ENCODE measurements at places on chromosomes 1 and 21.

DNA sequence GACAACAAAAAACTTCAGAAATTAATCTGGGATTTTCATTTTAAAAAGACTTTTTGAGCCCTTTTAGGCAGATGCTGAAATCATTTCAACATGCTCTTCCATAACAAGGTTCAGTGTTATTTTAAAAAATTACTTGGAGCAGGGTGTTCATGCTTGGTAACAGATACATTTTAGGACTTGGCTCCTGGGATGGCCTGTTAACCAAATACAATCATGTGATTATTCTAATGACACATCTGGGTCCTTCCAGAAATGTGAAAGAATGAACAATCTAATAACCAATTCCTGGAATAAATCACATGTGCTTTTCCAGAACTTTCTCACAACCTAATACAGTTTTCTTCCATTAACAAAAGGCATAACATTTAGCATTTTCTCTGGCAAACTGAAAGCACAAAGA lies 379.8 kb upstream of the RUNX1 start:
- DNase-seq, result no peak

DNA sequence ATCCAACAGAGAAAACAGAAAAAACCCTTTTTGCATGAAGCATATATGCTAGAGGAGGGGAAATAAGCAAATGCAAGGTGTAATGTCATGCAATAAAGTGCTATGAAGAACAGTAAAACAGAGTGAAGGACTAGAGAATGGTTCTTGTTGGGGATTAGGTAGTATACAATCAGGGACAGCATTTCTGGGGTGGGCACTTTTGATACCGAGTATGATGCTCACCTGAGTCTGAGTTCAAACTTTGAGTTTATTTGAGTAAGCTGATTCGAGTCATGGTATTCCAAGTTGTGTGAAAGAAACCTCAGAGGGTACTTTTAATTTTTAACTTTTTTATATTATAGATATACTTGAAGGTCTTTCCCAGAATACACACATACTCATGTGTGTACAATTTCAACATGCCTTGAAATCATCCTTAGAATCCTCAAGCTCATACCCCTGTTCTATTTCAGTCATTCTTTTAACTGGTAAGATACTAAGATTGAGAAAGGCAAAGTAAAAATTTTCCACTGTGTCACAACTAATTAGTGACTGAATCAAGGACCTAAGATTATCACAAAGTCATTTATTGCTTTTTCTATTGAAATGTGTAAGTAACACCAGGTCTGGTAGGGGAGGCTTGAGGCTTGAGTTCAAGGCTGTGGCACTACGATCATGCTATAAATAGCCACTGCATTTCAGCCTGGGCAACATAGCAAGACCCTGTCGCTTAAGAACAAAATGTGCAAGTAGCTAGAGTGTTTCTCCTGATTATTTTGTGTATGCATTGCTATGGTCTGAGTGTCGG lies 12.1 kb downstream of the LRRC8B start:
- DNase-seq, result no peak

DNA sequence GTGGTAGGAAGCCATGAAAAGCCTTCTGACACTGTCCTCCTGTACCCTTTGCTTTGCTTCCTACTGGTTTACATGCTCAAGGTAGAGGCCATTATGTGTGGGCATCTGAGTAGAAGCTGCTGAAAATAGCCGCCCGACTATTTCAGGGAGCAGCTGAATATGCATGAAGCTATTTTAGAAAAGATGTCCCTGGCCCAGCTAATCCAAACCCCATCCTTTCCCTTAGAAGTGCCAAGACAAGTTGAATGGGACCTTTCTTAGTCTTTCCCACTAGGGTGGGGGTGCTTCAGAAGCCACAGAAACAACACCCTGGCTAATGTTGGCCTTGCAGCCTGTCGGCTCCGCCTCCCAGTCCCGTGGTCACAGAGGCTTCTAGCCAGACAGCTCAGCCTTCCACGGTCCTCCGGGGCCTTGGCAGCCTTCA lies 205.1 kb upstream of the EDN2 start:
- no peak for DNase-seq

- DNase-seq, result no peak
These were observed 4.8 kb upstream of the SIM2 start for GRCh38 chr21:36694031-36694515.

DNA sequence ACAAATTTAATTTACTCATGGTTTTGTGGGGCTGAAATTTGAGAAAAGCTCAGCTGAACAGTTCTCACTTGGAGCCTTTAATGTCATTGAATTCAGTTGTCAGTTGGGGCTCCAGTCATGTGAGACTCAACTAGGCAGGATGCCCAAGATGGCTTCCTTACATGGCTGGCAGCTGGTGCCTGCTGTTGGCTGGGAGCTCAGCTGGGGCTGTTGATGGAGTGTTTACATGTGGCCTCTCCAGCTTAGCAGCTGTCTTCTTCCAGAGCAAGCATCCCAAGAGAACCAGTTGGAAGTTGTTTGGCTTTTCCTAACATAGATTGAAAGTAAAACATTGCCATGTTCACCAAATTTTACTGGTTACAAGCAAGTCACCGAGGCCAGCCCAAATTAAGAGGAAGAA lies 81.8 kb upstream of the KCNA3 start:
- no peak for DNase-seq

- DNase-seq, result peak; percentile 25
These were observed 951 bp downstream of the GGPS1 start for GRCh38 chr1:235329139-235329902.

- no peak for DNase-seq
These were observed 6.6 kb upstream of the NSUN4 start for GRCh38 chr1:46334030-46334384.

DNA sequence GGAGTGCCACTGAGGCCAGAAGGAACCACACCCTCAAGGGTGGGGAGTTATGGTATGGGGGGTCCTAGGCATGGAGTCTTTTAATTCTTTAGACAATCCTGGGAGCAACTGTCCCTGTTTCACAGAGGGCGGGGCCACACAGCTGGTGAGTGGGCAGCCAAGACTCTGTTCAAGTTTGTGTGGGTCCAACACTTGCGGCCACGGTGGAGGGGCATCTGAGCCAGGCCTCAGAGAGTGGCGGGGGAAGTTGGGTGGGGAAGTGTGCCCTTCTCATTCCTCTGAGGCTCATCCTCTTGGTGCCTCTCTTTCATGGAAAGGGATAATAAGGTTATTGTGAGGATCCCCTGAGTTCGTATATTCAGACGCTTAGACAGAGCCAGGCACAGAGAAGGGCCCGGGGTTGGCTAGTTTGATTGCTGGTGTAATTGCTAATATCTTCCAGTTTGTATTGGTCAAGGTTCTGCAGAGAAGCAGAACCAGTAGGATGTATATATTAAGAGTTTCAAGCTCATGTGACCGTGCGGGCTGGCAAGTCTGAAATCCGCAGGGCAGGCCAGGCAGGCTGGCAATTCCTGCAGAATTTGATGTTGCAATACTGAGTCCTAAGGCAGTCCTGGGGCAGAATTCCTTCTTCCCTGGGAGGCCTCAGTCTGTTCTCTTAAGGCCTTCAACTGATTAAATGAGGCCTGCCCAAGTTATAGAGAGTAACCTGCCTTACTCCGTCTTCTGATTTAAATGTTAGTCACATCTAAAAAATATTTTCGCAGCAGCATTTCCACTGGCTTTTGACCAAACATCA lies 15.9 kb downstream of the PCSK9 start:
- DNase-seq, result no peak

- no peak for DNase-seq
These were observed 6.1 kb upstream of the PLA2G5 start for GRCh38 chr1:20063861-20064292.

DNA sequence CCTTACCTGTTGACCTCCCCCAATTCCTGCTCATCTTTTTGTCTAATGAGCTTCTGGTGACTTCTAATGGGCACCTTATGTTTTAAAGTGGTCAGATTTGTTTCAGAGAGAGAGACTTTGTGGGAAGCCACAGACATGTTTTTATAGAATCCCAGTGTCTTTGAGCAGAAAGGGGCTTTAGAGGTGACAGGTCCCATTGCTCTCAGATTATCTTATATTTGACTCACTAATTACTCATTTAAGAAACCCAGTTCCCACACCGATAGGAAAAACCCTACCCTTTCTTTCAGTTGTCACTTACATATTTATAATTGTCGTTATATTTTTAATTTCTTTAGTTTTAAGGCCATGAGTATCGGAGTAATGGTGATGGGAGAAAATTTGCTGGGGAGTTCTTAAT lies 215.5 kb downstream of the CAMTA1 start:
- no peak for DNase-seq

DNA sequence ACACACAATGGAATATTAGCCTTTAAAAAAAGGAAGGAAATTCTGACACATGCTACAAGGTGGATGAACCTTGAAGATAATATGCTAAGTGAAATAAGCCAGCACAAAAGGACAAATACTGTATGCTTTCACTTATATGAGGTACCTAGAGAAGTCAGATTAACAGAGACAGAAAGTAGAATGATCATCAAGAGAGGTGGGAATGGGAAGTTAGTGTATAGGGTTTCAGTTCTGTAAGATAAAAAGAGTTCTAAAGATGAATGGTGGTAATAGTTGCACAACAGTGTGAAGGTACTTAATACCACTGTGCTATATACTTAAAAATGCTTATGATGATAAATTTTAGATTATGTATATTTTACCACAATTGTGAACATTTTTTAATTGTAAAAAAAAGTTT lies 7.2 kb downstream of the RPAP2 start:
- no peak for DNase-seq

- no peak for DNase-seq
These were observed 276.9 kb upstream of the SNX7 start for GRCh38 chr1:98384461-98385141.

- no peak for DNase-seq
These were observed 14.0 kb downstream of the OLFML2B start for GRCh38 chr1:162009501-162010174.

DNA sequence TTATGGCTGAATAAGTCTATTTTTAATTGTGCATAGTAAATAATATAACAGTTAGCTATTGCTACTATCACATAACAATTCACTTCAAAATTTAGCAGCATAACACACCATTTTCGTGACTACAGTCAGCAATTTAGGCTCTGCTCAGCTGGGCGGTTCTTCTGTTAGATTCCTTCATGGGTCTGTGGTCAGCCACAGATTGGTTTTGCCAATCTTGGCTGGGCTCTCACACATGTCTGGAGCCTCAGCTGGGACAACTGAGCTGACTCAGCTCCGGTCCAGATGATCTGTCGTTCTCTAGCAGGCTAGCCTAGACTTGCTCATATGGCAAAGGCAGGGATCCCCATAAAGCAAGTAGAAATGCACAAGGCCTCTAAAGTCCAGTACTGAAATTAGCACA lies 15.1 kb upstream of the CDC42BPA start:
- no peak for DNase-seq

GRCh38 chr1:45545553-45546310 lies 4.9 kb upstream of the AKR1A1 start:
- no peak for DNase-seq

DNA sequence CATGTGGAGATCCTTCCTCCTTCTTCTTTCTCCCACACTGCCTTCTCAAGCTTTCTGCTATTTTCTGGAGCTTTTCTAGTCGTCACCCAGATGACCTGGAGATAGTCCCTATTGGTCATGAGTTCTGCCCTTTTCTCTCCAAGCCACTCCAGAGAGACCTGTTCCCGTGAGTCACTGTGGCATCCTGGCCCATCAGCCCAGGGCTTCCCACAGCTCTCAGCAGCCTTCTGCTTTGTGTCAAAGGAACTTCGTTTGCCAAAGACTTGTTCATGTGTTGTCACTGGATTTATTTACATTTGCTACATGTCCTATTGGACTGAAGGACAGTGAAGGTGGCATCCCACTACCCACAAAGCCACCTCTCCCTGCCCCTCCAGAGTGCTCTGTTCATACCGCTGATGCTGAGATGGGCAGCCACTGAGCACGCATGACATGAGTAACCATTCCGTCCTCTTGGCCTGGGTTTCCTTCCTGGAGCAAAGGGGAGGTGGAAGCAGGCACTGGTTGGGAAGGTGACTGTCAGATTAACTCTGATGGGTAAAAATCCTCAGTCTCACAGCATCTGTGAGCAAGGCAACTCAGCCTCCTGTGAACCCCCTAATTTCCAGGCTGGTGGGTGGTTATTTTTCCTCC lies 119.2 kb downstream of the EDEM3 start:
- DNase-seq, result no peak

DNA sequence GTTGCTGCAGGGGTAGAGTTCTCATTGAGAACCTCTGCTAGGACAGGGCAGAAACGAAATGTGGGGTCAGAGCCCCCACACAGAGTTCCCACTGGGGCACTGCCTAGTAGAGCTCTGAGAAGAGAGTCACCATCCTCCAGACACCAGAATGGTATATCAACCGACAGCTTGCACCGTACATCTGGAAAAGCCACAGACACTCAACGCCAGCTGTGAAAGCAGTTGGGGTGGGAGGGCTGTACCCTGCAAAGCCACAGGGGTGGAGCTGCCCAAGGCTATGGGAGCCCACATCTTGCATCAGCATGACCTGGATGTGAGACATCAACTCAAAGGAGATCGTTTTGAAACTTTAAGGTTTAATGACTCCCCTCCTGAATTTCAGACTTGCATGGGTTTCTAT lies 284.0 kb upstream of the DEPDC1 start:
- no peak for DNase-seq

- DNase-seq, result peak; percentile 27
These were observed 60.8 kb upstream of the PGD start for GRCh38 chr1:10338047-10338446.

- no peak for DNase-seq
These were observed 72.9 kb downstream of the LBR start for GRCh38 chr1:225354906-225355305.

DNA sequence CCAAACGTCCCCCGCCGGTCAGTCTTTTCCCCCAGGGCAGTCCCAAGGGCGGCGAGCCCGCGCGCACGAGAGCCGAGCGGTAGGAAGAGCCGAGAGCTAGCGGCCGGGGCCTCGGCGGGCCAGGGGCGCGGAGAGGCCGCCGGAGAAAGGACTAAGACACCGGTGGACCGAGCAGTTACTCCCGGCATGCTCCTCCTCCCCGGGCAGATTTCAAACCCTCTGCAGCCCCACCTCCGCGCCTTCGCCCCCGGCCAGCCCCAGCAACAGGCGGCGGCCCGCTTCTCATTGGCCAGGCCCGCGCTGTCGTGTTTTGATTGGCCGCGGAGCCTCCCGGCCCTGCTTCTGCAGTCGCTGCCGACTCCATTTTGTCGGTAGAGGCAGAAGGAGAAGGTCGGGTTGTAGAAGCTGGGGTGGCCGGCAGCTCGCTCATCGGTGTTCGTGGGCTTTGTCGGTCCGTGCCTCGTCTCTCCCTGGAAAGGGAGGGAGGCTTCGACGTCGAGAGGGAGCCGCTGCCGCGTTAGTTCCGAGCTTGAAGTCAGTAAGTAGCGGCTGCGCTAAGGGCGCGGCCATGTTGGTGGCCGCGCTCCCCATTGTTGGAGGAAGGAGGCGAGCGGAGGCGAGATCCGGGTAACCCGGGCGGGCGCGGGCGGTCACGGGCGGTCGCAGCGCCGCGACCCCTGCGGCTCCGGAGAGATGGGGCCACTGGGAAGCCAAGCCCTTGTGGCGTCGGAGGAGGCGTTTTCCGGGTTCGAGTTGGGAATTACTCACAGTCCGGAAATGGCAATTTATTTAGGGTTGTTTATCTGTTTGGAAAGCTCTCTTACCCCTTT lies at the start of gene PNRC2:
PNRC2 (plus strand) TSS at position 368 of the 830 bp plus-strand sequence. CDS start 1,630 bp downstream, outside the sequence.
- DNase-seq, result peak; percentile 95

GRCh38 chr1:229714964-229715603 lies 89.0 kb downstream of the URB2 start:
- DNase-seq, result peak; percentile 23

- no peak for DNase-seq
These were observed 25.8 kb downstream of the CDC7 start for GRCh38 chr1:91526496-91526895.

- DNase-seq, result no peak
These were observed 31.4 kb upstream of the OLIG2 start for GRCh38 chr21:32994305-32994704.

GRCh38 chr1:246005067-246005466 lies 502.0 kb downstream of the SMYD3 start:
- no peak for DNase-seq

All from activated T-cell treated with anti-CD3 and anti-CD28 coated beads for 48 hours (primary cell).